Skeletal muscle tissue (tissue), 5 donors: ENCODE measurements at places on chromosomes 5 and 9. TPM values are rescaled to one million over a fixed set of nuclear protein-coding genes. Genes with fewer than 3 reads are reported as not detected.

The MEGF10 gene
- total RNA-seq, result 77.8 TPM

The ADAMTS13 gene
- 1.6 TPM for total RNA-seq

The CKMT2 gene
- total RNA-seq, result 92.9 TPM

The SH3RF2 gene
- 3.7 TPM for total RNA-seq

The NPR3 gene
- total RNA-seq, result 9.9 TPM

The SLC6A3 gene
- not detected for total RNA-seq

The HMGXB3 gene
- 14.1 TPM for total RNA-seq

The RANBP17 gene
- total RNA-seq, result 79.9 TPM

The ANKRD34B gene
- total RNA-seq, result under 0.01 TPM

The CDH10 gene
- 0.52 TPM for total RNA-seq

The SLC36A3 gene
- not detected for total RNA-seq

The SMIM33 gene
- total RNA-seq, result not detected

The F2RL1 gene
- total RNA-seq, result 0.52 TPM

The SPATA31E1 gene
- total RNA-seq, result not detected

The QRFP gene
- not detected for total RNA-seq

The DDX4 gene
- not detected for total RNA-seq

The FIBCD1 gene
- not detected for total RNA-seq

The PCDHA6 gene
- under 0.01 TPM for total RNA-seq

The FCN2 gene
- 1.0 TPM for total RNA-seq

The CER1 gene
- total RNA-seq, result not detected

The CDC37L1 gene
- total RNA-seq, result 17.2 TPM

The BRD9 gene
- 22.4 TPM for total RNA-seq

The SPATA9 gene
- total RNA-seq, result 1.0 TPM

The GNE gene
- 15.1 TPM for total RNA-seq

The AJM1 gene
- 0.52 TPM for total RNA-seq

The FOXD4L6 gene
- total RNA-seq, result not detected

The FBXW5 gene
- 45.4 TPM for total RNA-seq

The MCCC2 gene
- 19.8 TPM for total RNA-seq

The GABRA1 gene
- total RNA-seq, result not detected

The NOXA1 gene
- 0.52 TPM for total RNA-seq

The EGFL7 gene
- 51.7 TPM for total RNA-seq

The SOHLH1 gene
- under 0.01 TPM for total RNA-seq

The PCDHGA4 gene
- 1.0 TPM for total RNA-seq

The TAF9 gene
- total RNA-seq, result 26.1 TPM

The RGMB gene
- 29.7 TPM for total RNA-seq

The LCN9 gene
- not detected for total RNA-seq

The FAM151B gene
- 7.8 TPM for total RNA-seq

The C5orf63 gene
- 3.7 TPM for total RNA-seq

The TGFBI gene
- 204 TPM for total RNA-seq

The FBN2 gene
- 86.1 TPM for total RNA-seq

The CDH18 gene
- total RNA-seq, result 12.0 TPM
